ENCODE measurements at places on chromosomes 16 and 17.

- no peak for DNase-seq
These were observed at the start of gene PYDC1 for GRCh38 chr16:31216422-31217135. TSS of gene PYDC1 (minus strand) at chr16:31217135. CDS start at chr16:31217028, 107 bp downstream.

DNA sequence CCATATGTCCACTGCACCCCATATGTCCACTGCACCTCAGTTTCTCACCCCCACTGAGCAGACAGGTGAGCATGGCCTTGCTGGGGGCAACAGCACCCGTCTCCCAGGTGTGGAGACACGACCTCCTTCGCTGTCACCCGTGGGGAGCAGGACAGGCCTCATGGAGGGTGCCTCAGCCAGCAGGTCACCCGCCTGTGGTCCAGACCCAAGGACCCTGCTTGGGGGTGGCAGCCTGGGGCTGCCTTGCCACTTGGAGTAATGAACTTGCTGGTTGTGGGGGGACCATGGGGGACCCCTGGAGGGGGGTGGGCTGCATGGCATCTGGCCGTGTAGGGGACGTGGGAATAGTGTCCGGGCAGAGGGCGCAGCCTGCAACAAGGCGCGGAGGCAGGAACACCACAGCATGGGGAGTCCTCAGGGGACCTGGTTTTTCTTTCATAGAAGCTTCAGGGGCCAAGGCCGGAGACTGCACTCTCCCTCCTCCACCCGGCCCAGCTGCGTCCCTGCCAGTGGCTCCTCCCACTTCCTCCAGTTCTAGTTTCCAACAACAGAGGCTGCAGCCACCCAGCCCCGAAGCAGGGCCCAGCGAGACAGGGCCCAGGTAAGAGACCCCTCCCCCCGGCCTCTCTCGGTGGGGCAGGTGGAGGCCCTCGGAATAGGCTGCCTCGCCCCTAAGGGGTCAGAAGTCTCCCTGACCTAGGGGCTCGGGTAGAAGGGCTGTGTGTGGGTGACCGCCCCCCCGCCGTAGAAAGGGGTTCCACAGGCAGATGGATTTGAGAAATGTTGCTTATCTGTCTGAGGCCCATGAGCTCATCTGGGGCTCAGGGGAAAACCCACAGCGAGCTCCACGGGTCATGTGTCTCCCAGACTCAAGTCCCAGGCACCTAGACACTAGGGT, at the start of gene NHLRC4:
Gene NHLRC4 (plus strand): TSS at position 531 of the 898 bp plus-strand sequence. CDS start 1,043 bp downstream, outside the sequence.
- no peak for DNase-seq

GRCh38 chr16:5758281-5758680, 660.7 kb upstream of the EEF2KMT start:
- DNase-seq, result no peak

- DNase-seq, result no peak
These were observed 688.9 kb upstream of the KIF2B start for GRCh38 chr17:53133876-53134275.

DNA sequence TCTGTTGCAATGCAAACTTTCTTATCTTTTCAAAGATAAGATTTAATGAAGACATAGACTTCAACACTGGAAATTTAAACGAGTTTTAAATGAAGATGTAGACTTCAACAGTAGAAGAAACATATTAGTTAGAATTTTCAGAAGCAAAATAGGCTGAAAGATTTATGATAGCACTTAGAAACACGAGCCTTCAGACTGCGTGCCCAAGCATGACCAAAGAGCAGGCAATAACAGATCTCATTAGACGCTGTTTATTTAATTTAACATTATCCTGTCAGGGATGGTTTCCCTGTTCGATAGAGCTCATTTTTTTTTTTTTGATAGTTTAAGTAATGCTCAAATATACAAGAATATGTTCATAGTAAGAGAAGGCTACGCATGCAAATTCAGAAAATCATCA, 604.7 kb upstream of the SOX9 start:
- DNase-seq, result no peak

GRCh38 chr17:15119968-15120367, 145.2 kb downstream of the PMP22 start:
- DNase-seq, result no peak

DNA sequence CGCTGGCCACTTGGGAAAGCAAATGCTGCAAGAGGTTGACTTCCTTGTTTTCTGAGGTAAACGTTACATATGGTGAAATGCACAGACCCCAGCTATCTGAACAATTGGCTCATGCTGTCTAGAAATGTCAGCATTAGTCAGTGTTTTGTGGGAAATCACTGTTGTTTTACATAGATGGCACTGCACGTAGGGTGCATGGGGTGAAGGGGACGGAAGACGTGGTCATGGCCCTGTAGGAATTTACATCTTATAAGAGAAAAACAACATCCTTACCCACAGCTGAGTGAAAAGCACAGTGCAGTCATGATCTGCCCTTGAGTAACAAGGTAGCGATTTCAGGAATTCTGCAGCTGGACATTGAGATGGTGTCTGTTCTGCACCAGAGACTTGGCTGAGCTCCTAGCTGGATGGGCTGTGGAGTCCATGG, 15.2 kb downstream of the RPTOR start:
- no peak for DNase-seq

- DNase-seq, result no peak
These were observed 2.4 kb downstream of the SKAP1 start for GRCh38 chr17:48427598-48427997.

GRCh38 chr17:79943347-79944241, 92.1 kb downstream of the TBC1D16 start:
- DNase-seq, result no peak

DNA sequence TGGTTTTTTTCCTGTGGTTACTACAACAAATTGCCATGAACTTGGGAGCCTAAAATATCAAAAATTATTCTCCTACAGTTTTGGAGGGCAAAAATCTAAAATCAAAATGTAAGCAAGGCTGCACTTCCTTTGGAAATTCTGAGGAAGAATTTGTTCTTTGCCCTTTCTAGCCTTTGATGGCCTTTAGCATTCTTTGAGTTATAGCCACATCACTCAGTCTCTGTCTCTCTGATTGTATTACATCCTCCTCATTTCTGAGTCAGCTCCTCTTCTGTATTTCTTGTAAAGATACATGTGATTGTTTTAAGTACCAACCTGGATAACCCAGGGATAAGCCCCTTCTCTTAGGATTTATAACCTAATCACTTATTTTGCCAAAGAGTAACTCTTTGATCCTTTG, 282.0 kb downstream of the BCAS3 start:
- DNase-seq, result no peak

GRCh38 chr17:82400206-82400605, 17.9 kb upstream of the HEXD start:
- DNase-seq, result no peak

DNA sequence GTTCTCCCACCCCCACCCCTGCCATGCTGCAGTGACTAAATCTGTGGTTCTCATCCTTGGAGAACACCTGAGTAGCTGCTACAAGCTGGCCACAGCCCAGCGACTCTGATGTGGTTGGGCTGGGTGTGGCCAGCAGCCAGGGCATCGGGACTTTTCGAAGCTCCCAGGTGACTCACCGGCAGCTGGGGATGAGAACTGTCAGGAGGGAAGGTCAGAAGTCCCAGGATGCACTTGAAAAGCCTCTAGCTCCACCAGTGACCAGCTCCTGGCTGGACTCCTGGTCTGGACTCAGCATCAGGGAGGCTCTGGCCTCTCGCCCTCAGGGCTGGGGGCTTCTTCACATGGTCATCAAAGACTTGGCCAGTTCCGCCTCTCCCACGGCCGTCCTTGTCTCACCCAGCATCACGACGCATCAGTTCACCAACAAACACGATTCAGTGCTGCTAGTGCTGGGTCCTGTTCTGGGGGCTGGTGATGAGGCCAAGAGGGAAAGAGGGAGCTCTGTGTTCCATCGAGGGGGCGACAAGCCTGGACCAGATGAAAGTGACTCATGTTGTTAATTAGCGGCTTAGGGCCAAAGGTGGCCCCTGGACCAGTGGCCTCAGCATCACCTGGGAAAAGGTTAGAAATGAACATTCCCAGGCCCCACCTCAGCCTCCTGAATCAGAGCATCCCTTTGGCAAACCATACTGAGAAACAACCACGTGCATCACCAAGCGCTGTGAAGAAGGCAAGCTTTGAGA, 3.9 kb upstream of the C17orf99 start:
- DNase-seq, result no peak

GRCh38 chr16:6690741-6691140, 641.9 kb upstream of the RBFOX1 start:
- DNase-seq, result no peak

DNA sequence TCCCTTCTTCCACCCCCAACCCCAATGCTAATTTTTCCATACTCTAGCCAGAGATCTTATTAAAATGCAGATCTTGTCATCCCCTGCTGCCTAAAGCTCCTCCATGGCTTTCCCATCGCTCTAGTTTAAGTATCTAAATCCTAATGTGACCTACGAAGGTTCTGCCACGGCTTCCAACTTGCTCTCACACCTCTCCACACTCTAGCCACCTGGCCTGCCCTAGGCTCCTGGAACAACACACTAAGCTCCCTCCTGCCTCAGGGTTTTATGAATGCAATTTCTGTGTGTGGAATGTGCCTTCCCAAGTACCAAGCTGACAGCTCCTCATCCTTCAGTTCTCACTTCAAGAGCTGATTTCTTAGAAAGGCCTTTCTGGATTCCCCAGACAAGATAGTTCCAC, 16.6 kb downstream of the NXPH3 start:
- no peak for DNase-seq

DNA sequence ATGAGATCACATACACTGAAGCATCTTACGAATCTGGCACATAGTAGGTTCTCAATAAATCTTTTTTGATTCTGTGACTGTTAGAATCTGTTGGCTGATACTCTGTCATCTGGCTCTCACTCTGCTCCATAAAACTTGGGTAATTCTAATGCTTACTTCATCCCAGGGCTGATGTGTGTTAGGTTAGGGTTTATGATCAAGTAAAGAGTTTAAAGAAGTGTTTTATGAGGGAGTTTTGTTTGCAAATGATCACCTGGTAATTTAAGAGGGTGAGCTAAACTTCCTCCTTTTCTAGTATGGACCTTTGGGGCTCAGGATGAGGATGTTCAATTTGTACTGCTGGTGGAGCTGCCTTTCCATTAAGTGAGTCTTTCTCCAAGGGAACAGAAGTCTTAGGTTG, 364.1 kb downstream of the WWOX start:
- no peak for DNase-seq

GRCh38 chr16:1054660-1055556, 17.6 kb upstream of the SSTR5 start:
- no peak for DNase-seq

GRCh38 chr17:72580321-72581127, 459.7 kb downstream of the SOX9 start:
- no peak for DNase-seq

GRCh38 chr17:41962768-41963434, 3.7 kb upstream of the CNP start:
- DNase-seq, result no peak

DNA sequence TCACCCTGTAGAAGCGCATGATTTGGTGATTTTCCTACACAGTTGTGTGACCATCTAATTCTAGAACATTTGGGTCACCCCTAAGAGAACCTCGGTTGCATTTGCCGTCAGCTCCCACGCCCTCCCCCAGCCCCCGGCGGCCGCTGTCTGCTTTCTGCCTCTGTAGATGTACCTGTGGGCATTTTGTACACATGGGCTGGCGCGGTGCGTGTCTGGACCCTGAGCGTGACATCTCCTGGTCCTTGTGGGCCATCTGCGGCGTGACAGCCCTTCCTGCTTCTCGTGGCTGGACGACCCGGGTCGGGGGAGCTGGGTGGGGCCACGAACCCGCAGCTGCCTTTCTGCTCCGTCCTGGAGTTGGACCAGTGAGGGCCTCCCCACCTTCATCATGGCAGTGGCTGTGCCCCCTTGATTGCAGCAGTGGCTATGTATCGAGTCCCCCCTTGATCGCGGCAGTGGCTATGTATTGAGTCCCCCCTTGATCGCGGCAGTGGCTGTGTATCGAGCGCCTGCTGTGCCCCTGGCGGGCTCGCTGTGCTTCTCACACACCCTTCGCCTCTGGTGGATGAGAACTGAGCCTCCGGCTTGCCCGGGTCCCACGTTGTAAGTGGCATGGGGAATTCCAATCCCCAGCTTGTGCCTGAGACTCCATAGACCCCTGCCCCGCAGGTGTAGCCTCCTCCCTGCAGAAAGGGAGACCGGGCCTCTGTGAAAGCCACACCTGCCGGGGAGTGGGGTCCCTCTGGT, 24.1 kb downstream of the GSE1 start:
- no peak for DNase-seq

All from vagina (tissue), 2 donors.